ENCODE measurements at places on chromosomes 7 and 10.

DNA sequence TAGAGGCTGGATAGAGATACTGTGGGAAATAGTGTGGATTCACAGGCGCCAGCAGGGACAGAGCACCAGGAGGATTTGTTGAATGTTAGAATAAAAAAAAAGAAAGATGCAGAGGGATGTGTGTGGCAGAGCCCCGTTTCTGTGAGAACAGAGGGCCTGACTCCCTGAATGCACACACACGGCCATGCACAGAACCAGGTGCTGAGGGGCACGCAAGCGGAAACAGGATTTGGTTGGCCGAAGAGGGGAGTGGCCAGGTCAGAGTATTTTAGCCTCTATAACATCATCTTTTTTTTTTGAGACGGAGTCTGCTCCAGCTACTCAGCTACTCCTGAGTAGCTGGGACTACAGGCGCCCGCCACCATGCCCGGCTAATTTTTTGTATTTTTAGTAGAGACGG lies 21.9 kb downstream of the IQCE start:
- DNase-seq, result no peak

- DNase-seq, result no peak
These were observed 389.1 kb downstream of the XPNPEP1 start for GRCh38 chr10:109534193-109534592.

DNA sequence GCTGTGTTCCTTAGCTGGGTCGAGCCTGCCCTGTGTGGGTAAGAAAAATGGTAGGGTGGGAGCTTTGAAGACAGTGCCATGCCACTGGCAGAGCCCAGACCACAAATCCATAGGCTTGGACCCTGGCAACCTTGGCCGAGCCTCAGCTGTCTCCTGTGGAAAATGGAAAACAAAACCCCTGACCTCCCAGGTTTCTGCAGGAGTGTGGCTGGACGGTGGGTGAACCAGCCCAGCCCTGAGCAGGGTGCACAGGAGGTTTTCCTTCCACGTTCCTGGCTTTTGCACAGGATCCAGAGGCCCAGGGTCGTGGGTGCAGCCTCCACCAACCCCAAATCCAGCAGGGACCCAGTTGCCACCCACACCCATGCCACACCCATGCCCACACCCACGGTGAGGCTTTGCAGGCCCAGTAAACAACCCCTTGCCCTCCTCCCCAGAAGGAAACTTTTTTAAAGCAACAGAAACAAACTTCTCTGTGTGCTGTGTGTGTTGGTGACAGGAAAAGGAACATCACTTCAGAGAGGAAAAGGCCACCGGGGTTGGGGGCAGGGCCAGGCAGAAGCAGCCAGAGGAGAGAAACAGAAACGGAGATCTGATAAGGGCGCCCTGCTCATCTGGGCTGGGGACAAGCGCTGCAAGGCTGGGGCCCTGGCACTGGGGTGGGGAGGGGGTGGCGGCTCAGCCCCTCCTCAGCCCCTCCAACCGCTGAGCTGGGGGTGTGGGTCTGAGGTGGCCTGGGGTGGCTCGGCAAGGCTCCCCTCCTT lies 20.7 kb upstream of the ZMIZ1 start:
- DNase-seq, result no peak

- DNase-seq, result no peak
These were observed 53.9 kb downstream of the FGFR2 start for GRCh38 chr10:121544301-121544869.

DNA sequence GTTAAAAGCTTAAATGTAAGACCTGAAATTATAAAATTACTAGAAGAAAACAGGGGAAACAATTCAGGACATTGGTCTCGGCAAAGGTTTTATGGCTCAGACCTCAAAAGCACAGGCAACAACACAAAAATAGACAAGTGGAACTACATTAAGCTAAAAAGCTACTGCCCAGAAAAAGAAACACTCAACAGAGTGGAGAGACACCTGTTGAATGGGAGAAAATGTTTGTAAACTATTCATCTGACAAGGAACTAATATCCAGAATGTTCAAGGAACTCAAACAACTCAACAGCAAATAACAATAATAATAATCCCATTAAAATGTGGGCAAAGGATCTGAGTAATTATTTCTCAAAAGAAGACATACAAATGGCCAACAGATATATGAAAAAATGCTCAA lies 170.4 kb downstream of the FRMD4A start:
- DNase-seq, result no peak

DNA sequence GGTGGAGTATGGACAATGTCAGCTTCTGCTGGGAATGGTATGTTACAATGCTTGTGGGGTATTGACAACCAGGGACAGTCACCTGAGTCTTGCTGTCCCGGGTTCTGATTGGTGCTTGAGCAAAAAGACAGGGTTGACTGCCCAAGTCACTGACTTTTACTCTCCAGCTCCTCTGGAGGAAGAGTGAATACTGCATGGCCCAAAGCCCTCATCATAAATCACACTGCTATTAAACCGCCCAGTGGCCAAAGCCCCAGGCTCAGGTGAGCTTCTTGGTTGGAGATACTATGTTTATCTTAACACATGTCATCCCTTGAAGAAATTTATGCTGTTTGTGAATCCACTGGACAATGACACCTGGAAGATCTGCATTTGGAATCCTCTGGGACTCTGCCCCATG lies 90.0 kb upstream of the IGFBP3 start:
- no peak for DNase-seq

DNA sequence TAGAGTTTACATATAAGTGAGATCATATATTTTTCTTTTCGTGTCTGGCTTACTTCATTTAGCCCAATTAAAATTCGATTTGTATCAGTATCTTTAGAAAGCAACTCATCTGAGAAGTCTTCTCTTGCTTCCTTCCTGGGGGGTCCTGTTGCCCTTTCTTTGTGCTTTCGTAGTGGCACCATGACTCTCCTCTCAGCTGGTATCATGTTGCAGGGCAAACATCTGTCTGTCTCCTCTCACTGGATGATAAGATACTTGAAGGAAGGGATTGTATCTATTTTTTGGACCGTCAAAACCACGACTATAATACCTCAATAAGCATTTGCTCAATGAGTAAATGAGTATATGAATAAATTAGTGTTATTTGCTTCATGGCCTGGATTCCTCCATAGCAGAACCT lies 382.5 kb upstream of the SORCS1 start:
- DNase-seq, result no peak

GRCh38 chr10:50541921-50542320 lies 81.8 kb downstream of the SGMS1 start:
- DNase-seq, result no peak

GRCh38 chr10:132698211-132698751 lies 87.7 kb downstream of the NKX6-2 start:
- DNase-seq, result no peak
